ENCODE measurements at places on chromosomes 5 and 9.

GRCh38 chr9:115240676-115241075 lies 122.7 kb upstream of the TNC start:
- H3K4me3 ChIP-seq: no peak overlapping the region
- no peak overlapping the region for H3K27ac ChIP-seq
- DNase-seq: no peak
- H3K36me3 ChIP-seq: no peaks in the 10 kb centered on the region
- no peaks in the 10 kb centered on the region for H3K27me3 ChIP-seq

DNA sequence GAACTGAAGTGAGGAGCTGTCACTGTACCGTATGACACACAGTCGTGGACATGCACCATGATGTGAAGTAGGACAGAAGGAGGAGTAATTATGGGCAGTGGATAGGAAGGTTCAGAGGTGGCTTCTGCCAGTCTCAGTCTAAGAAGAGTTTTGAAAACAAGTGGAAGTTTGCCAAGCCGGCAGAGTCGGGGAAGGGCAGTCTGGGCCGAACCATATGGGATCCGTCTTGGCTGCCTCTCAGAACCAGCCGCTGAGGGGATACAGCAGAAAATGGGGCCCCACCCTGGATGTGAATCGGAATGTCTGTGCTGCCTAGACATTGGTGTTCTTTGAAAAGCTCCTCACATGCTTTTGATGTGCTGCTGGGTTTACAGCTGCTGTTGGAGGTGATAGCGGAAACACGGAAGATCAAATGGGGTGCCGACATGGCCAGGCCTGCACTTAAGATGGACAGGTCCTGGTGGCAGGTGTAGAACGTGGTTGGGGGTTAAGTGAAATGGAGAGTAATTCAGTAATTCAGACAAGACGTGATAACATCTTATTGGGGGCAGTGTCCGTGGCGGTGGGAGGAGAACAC lies 11.2 kb downstream of the SNX18 start:
- H3K36me3 ChIP-seq: no peaks in the 10 kb centered on the region
- H3K4me3 ChIP-seq: peak overlapping the region; percentile 52
- peaks cover 99% of the 10 kb centered on the region for H3K4me1 ChIP-seq
- no peaks in the 10 kb centered on the region for H3K27me3 ChIP-seq

- no peaks in the 10 kb centered on the region for H3K36me3 ChIP-seq
- peaks cover 97% of the 10 kb centered on the region for H3K4me1 ChIP-seq
- no peaks in the 10 kb centered on the region for H3K27me3 ChIP-seq
- H3K4me3 ChIP-seq: no peak overlapping the region
These were observed 36.3 kb downstream of the RUSC2 start for GRCh38 chr9:35526087-35526801.

- no peak overlapping the region for H3K4me3 ChIP-seq
- no peaks in the 10 kb centered on the region for H3K27me3 ChIP-seq
These were observed 42.7 kb upstream of the AKNA start for GRCh38 chr9:114430457-114430856.

DNA sequence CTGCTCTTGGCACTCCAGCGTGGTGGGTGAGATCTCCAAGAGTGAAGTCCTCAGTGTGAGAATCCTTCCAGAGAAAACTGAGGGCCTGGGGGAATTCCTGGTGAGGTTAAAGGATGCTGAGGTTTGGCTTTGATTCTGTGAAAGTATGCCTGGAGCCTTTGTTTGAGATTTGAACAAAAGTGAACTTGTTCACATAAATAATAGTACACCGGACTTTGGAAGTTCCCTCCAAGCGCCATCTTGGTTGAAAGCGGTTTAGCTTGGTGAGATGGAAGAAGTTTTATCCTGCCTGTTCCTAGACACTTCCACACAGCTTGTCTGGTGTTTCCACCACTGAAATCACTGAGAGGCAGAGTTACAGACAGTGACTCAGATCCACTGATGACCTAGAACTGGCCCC lies 286.4 kb downstream of the NTRK2 start:
- no peaks in the 10 kb centered on the region for H3K36me3 ChIP-seq
- no peak overlapping the region for H3K4me3 ChIP-seq
- H3K27me3 ChIP-seq: no peaks in the 10 kb centered on the region
- no peaks in the 10 kb centered on the region for H3K4me1 ChIP-seq
- no peak for DNase-seq

DNA sequence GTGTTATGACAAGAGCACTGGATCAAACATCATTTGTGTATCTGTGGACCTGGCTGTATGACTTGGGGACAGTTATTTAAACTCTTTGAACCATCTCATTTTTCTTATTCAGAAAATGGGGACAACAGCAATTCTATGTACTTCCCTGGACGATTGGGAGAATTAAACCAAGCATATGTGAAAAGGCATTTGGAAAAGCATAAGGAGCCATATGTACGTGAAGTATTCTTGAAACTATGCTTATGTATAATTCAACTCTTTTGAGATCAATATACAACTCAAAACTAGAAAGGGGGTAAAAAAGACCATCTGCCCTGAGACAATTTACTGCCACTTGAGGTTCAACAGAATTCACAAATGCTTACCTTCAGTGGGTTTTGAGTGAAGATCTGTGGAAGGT lies 75.5 kb downstream of the NLN start:
- no peak overlapping the region for H3K4me3 ChIP-seq
- peaks cover 3% of the 10 kb centered on the region for H3K4me1 ChIP-seq
- no peak for DNase-seq
- H3K36me3 ChIP-seq: peaks cover 4% of the 10 kb centered on the region
- H3K27me3 ChIP-seq: no peaks in the 10 kb centered on the region

DNA sequence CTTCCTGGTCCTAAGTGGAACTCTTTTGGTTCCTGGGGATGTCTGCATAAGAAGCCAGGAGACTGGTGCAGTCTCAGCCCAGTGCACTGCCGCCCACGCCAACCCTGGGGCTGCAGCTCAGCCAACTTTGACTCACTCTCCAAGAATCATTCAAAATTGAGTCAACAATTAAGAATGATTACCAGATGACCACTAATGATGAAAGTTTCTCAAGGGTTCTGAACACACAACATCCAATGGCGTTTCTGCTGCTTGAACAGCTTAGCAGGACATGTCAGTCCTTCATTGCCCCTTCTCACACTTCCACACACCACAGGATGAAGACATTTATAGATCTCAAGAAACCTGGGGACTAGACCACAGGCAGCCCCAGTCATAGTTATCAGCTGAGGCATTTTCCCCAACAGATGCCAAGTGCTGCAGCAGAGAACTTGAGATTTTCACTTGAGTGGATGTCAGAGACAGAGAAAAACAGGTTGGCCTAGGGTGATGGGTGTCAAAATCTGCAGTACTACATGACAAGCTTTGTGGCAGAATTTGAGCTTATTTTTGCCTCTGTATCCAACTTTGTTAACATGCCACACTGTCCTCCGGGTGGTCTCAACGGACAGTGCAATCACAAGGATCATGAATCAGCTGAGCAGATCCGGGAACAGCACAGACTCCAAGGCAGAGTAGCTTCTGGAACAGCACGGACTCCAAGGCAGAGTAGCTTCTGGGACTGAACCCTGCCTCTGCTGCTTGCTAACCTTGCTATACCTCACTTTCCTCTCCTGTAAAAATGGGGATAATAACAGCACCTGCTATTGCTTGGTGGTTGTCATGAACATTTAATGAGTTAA lies 356.1 kb downstream of the SPOCK1 start:
- peaks cover 26% of the 10 kb centered on the region for H3K4me1 ChIP-seq
- DNase-seq: peak; percentile 19
- H3K27me3 ChIP-seq: no peaks in the 10 kb centered on the region
- no peaks in the 10 kb centered on the region for H3K36me3 ChIP-seq
- no peak overlapping the region for H3K4me3 ChIP-seq

Data from thoracic aorta (tissue), 2 donors.